ENCODE measurements at places on chromosomes 11 and 22.

DNA sequence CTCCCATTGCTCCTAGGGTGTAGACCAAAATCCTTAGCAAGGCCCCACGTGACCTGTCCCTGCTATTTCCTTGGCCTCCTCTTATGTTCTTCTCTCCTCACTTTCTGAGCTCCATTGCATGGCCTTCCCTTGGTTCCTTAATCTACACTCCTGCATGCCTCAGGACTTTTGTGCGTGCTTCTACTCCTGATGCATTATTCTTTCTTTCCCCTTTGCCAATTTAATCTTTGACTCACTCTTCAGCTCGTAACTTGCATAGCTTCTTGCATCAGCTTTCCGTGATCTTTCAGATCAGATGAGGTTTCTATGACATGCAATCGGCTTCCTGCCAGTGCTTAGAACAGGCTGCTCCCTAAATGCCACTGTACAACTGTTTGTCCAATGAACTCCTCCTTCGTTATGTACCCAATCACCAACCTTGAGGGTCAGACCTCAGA is 261.6 kb upstream of the CADM1 start:
- no peak for DNase-seq

DNA sequence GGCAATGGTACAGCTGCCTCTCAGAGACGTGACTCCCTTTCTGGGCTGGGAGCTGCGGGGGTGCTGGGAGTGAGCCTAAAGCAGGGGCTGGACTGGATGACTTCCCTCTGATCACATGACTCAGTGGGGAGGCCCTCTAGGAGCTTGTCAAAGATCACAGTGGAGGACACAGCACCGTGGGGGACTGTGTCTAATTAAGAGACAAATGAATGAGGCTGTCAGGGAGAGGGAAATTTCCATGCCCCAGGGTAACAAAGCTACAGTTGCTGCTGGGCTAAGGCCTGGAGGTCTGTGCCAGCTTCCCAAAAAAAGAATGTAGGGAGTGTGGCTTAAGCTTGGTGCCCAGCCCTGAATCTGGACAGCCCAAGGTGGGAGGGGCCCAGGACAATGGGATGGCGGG is 262.8 kb upstream of the PLET1 start:
- DNase-seq = no peak

DNA sequence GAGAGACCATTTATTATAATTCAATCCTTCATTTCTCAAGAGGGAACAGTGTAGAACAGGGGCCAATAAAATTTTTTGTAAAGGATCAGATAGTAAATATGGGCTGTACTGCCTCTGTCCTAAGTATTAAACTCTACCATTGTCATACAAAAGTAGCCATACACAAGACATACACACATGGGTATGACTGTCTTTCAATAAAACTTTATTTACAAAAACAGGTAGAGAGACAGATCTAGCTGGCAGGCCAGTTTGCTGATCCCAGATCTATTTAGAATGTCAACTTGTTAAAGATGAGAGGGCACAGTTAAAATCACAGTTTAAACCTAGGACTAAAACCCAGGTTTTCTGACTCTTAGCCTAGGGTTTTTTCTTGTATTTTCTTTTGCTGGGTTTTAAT is 16.7 kb downstream of the TRAF6 start:
- no peak for DNase-seq

DNA sequence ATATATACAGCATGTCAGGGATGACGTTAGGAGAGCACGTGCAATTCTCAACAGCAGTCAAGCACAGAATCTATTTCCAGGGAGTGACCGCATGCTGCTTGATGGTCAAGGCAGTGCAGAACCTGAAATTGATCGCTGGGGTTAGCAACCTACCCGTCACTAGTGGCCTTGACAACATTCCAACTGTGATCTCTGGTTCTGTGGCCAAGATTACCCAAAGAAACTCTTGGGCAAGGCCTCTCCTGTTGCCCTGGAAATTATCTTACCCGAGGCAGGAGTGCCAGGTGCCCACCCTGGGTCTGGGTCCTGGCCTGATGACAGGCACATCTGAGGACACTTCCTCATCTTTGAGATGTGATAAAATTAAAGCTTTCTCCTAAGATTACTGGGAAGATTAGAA is 2.2 kb downstream of the TM7SF2 start:
- no peak for DNase-seq

DNA sequence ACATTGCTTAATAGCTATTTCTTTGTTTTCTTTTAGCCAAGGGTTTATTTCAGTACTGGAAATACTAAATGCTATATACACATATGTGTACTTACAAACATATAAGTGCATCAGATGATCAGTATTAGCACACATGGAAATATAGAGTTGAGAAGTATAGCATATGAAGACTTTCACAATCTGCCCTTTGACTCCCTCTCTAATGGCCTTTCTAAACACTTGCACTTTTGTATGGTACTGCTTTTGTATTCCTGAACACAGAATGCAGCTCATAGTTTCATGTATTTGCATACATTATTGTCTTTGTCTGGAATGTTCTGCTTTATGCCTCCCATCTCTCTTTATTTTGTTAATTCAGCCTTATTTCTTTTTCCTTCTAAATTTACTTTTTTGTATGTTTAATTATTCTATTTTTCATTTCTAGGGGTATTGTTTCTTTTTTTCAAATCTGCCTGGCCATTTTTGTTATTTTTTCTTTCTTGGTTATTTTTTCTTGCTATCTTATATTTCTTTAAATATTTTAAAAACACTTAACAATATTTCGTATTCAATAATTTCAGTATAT is 28.8 kb downstream of the ACER3 start:
- DNase-seq = no peak

- no peak for DNase-seq
Observed at GRCh38 chr11:125871391-125872137, 15.9 kb upstream of the HYLS1 start.

- no peak for DNase-seq
Observed at GRCh38 chr22:48594016-48594756, 1233.5 kb downstream of the BRD1 start.

- DNase-seq = no peak
Observed at GRCh38 chr11:18295316-18295715, 26.6 kb downstream of the HPS5 start.

DNA sequence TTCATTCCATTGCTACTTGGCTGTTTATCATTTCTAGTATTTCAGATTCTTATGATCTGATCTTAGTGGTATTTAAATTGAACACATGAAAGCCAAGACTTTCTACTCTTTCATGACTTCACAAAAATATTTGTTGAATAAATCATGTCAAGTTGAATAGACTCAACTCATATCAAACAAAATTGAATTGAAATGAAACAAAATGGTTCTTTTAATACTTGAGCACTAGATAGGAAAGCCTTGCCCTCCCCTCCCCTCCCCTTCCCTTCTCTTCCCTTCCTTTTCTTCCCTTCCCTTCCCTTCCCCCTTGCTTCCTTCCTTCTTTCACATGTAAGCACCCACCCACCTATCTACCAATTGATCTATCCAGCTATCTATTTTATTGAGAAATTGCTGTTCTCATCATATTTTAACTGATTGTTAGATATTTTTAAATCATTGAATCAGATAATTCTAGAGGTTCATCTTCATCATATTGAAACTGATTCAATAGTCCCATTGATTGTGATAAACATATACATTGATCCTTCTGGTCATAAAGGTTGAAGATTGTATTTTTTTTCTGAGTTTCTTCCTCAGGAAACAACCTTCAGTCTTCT is 2015.9 kb downstream of the LRRC4C start:
- DNase-seq = no peak

DNA sequence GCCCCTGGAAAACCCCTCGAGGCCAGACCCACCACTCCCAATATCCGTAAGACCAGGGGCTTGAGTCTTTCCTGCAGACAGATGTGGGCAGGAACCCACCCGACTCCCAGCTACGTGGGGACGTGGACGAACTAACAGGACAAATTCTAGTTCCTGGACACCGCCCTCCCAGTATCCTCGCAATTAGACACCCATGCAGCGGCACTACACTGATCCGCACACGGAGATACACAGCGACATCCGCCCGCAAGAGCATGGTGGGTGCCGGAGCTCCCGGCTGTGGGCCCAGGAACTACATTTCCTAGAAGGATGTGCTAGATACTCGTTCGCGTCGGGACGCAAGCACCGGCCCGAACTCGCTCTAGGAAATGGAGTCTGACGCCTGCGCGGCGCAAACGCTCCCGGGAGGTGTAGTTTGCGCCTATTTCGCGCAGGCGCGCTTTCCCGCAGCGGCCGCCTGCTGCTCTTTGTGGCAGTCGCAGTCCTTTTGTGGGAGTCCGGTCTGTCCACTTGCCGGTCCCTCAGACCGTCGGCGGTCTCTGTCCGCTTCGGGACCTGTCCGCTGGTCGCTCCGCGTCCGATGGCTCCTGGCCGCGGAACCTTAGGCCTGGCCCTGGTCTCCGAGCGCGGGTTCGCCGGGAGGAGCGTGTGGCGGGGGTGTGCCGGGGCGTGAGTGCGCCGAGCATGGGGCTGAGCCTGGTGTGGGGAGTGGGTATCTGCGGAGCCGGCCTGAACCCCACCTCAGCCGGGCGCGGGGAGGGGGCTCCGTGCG is at the start of gene ZNF74:
Gene ZNF74 (plus strand): TSS at position 447 of the 772 bp plus-strand sequence. CDS start 478 bp downstream, outside the sequence.
- DNase-seq = peak; percentile 69

DNA sequence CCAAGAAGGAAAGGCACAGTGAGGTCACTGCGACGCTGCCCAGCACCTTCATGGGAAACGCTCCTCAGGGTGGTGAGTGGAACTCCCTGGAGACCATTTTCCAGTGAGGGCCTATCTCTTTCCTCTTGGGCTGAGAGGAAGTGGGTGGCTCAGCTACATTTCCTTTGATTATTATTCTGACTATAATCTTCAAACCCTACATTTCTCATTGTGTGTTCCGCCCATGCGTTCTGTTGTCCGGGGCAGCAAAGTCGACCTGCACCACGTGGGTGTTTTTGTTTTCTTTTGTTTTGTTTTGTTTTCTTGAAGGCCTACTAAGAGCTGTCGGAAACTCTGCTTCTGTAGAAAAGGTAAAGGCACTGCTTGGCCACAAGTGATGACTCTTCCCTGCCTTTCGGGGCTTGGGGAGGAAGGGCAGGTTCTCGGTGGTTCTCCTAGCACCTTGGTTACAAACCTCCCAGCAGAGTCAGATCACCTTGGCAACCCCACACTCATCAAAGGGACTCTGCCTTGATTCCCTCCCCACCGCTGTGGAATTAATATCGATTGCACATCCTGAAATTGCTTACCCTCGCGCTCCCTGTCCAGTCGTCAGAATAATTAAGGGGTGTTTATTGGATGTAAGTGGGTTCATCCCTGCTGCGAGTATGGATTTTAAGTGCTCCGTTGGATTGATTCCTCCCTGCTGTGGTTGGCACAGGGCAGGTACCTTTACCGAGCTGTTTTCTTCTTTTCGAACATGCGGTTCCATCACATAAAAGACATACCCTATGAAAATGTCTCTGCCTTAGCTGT is 7.3 kb downstream of the PARVB start:
- DNase-seq = no peak

- no peak for DNase-seq
Observed at GRCh38 chr22:45987136-45987861, 10.3 kb upstream of the WNT7B start.

- peak; percentile 80 for DNase-seq
Observed at GRCh38 chr11:67289226-67289650, at the start of gene ANKRD13D. Gene ANKRD13D (plus strand): TSS chr11:67289303. CDS start chr11:67289461, 158 bp downstream.

- DNase-seq = no peak
Observed at GRCh38 chr11:46237248-46238077, 40.0 kb upstream of the CREB3L1 start.

DNA sequence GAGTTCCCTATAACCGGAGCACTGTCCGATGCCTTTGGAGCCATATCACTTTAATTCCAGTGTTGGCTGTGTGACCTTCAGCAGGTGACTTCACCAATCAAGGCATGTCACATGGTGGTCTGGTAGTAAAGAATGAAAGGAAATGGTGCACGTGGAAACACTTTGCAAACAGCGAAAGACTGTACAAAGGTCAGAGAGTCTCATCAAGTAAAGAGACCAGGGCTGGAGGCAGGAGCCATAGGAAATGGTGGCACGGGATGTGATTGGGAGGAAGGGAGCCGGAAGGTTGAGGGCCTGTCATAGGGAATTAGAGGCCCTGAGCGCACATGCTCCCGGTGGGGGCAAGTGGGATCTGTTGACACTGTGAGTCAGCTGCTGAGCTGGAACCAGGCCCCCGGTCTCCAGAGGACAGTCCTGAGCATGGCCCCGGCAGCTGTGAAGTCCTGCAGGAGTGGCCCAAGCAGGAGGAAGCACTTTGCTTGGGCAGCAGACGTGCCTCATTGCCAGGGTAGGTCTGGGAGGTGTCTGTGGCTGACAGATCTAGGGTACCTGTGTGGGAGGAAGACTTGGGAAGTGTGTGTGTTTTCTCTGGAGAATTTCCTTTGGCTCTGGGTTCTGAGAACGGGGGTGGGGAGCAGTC is 2.0 kb downstream of the DAGLA start:
- peak; percentile 43 for DNase-seq

DNA sequence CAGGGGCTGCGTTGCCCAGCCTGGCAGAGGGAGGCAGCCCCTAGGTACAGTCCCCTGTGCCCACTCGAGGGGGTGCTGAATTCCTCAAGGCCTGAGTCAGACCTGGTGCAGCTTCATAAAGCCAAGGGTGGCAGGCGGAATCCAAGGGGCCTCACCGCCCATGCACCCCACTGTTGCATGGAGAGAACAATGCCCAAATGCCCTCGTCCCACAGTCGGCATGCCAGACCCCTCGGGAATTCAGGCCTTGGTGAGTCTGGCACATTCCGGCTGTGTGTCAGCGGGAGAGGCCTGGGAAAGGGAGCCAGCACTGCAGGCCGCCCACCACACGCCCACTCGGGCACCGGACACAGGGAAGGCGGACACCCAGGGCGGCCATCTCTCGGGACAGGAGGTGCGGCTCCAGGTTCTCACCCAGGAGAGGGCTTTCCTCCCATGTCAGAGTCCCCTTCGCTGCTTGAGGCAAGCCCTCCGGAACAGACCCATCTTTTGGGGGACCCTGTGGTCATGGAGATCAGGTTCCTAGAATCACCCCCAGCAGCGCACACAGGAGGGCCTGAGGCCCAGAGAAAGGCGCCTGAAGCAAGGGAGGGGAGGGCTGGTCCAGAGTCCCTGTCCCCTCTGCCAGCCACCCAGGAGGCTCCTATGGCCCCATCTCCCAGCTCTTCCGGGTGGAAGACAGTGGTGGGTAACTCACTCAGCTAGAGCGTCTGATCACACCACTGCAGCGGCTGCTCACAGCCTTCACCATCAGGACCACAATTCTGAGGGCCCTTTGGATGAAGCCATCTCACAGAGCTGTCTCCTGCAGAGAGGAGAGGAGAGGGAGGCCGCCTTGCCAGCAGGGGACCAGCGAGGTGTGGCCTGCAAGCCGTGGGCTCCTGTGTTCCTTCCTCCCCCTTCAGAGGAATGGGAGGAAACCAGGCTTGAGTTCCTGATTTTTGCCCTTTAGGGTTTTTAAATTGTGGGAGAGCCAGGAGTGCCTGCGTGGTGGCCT is 31.6 kb upstream of the KCNQ1OT1 start:
- DNase-seq = no peak

DNA sequence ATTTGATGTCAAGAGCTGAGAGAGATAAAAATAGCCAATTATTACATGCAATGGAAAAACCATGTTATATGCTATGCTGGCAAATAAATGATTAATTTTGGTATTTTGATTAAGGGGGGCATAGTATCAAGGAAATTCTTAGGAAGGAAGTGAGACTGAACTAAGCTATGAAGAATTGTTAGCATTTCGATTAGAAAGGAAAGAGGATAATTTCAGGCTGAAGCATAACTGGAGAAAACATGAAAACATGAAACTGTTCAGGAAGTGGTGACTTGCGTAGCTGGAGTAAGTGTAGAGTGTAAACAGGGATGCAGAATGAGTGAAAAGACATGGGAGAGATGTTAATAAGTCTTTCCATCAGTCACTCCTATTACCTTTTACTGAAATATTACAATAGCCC is 6.4 kb downstream of the ACRV1 start:
- DNase-seq = no peak

- no peak for DNase-seq
Observed at GRCh38 chr22:36769541-36770512, 6.1 kb downstream of the IFT27 start.
